Cortex of kidney (tissue), 1 donor: ENCODE measurements at places on chromosomes 6 and 20.

- DNase-seq, result no peak
These were observed 184.1 kb downstream of the MBOAT1 start for GRCh38 chr6:20028143-20028542.

DNA sequence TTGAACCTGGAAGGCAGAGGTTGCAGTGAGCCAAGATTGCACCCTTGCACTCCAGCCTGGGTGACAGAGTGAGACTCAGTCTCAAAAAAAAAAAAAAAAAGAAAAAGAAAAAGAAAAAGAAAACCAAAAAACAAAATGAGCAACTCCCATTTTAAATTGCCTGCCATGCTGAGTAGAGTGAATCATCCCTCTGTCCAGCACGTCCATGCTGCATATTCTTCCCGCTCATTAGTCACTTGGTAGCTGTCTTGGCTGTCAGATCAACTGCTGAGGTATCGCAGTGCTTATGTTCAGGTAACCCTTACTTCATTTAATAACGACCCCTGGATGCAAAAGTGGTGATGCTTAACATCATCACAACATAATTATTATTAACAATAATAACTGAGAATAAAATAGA, 72.6 kb upstream of the RNF24 start:
- DNase-seq, result no peak

DNA sequence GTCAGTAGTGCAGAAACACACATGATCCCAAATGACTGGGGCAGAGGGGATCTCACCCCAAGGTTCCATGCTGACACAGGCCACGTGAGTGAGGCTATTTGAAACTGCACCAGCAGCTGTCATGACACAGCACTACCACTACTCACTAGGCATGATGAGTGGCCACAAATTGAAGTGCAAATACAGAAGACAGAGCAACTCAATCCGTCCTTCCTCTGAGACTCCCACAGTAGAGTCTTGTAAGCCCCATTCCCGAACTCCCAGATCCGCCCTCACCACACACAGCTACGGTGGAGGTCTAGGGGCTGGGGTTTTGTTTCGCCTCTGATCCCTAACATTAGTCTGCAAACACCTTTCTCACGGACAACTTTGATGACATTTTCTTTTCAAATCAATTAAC, 113.3 kb upstream of the NUP153 start:
- DNase-seq, result no peak

DNA sequence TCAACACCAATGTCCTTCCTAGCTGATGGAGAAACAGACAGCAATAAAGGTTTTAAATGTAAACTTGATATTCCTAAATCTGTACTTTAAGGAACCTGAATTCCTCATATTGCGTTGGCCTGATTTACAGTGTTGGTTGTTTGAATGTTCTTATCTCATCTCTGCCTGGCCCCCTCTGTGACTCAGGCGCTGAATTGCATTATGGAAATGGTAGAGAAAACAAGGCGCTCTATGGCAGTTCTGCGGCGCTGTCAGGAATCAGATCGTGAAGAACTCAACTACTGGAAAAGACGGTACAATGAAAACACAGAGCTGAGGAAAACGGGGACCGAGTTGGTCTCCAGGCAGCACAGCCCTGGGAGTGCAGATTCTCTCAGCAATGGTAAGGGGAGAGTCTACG, 32.6 kb upstream of the C20orf144 start:
- DNase-seq, result no peak

- no peak for DNase-seq
These were observed 10.3 kb upstream of the IER3 start for GRCh38 chr6:30754631-30755030.

GRCh38 chr6:125759184-125759902, 9.9 kb downstream of the HEY2 start:
- no peak for DNase-seq

DNA sequence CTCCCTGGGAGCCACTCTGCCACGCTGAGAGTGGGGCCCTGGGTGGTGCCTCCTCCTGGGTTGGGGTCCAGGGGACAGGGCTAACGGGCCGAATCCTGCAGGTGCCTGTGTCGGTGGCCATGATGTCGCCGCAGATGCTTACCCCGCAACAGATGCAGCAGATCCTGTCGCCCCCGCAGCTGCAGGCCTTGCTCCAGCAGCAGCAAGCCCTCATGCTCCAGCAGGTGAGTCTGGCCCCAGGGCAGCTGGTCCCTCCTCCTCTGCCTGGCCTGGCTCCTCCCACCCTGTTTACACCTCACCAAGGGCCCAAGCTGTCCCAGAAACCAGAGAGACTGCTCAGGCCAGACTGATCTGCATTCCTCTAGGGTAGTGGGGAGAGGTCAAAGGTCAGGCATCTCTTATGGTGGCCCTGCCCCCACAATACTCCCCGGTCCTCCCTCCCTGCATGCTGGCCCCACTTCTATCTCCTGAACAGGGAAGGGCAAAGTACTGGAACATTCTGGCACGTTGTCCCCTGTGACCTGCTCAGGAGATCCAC, 38.6 kb downstream of the FOXP4 start:
- DNase-seq, result no peak

DNA sequence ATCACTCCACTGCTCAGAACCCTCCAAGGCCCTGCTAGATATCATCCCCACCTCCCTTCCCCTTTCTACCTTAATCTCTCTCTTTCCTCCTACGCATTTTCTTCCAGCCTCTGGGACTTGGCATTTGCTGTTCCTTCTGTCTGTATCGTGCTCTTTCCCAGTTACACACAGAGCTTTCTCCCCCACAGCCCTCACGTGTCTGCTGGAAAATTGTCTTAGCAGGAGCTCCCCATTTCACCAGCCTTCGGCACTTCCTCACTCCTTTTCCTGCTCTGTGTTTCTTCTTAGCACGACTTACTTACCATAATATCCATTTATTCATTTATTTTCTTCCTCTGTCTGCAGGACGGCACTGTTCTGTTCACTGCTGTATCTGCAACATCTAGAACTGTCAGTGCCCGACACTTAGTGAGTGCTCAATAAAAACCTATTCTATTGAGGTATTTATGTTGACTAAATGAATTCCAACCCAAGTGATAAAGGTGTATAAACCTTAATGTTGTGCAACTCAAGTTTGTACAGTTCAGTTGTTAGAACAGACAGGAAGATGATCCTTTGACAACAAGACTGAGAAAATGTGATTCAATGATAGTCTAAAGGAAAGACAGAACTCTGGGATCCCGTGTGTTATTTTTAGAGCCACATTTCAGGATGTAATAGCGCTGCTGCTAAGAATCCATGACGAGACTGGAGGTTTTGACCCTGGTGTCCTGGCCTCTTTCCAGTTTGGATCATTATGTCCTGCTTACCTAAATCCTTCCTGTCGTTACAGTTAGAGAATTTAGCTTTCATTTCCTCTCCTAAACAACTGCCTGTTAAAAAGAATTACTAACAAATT, 170.1 kb upstream of the LAMP5 start:
- no peak for DNase-seq

- DNase-seq, result no peak
These were observed 12.8 kb downstream of the NT5E start for GRCh38 chr6:85462673-85463072.

- no peak for DNase-seq
These were observed 105.5 kb downstream of the BMP7 start for GRCh38 chr20:57160985-57161384.

- no peak for DNase-seq
These were observed 113.8 kb downstream of the JPH2 start for GRCh38 chr20:44073011-44073674.
